Gastroesophageal sphincter (tissue), 4 donors: ENCODE measurements at places on chromosomes 1 and 21.

DNA sequence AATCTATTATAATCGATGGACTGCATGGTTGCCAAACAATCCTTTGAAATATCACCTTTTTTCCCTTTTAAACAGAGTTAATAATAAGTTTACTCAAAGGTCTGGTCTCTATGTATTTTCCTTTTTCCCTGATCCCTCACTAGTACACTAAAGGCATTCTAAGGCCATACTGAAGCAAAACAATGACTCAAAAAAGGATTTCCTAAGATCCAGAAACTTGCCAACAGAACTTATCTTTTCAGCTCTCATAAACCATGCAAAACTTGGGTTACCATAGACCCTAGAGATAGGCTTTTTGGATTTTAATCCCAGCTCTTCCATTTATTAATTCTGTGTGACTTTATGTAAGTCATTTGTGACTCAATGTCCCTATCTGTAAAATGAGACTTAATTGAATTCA lies 77.1 kb downstream of the IFI44 start:
- no peak overlapping the region for H3K27ac ChIP-seq
- no peak overlapping the region for H3K4me3 ChIP-seq
- H3K27me3 ChIP-seq = no peaks in the 10 kb centered on the region
- no peak for ATAC-seq
- no peaks in the 10 kb centered on the region for H3K36me3 ChIP-seq

- no peaks in the 10 kb centered on the region for H3K36me3 ChIP-seq
- H3K4me1 ChIP-seq = no peaks in the 10 kb centered on the region
Observed at GRCh38 chr1:63693944-63694571, 79.8 kb upstream of the ROR1 start.

- ATAC-seq = no peak
- no peaks in the 10 kb centered on the region for H3K4me1 ChIP-seq
- H3K4me3 ChIP-seq = no peak overlapping the region
- no peaks in the 10 kb centered on the region for H3K36me3 ChIP-seq
- no peak overlapping the region for H3K27ac ChIP-seq
Observed at GRCh38 chr21:41831453-41831831, 47.7 kb downstream of the PRDM15 start.

DNA sequence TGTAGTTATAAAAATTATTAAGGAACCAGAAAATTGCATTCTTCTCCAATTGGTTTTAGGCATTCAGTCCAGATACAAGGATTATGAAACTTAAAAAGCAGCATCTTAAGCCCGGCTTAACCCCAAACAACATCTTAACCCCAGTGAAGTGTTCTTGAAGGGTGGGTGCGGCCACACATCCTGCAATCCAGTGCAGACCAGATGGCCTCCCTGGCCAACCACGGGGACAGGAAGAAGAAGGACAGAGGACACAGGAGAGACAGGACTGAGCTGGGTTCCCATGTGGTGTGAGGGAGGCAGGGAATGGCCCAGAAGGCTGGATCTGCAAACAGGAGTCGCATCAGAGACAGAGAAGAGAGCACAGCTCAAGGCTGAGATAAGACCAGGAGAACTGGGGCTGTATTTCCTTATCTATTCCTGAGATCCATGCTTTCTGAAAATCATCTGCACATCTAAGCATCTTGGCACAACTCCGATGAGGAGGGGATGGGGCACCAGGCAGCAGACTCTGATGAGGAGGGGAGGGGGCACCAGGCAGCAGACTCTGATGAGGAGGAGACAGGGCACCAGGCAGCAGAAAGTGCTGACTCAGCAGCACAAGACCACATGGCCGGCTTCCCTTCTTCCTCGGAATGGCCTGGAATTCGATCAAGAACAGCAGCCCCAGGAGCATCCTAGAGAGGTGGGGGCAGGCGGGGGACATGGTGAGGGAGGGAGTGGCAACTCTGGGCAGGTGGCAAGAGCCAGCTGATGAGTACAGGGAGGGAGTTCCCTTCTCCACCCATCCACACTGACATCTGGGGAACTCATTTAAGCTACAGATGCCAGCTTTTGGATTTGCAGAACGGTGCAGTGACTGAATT lies 26.6 kb downstream of the ABCG1 start:
- H3K36me3 ChIP-seq = no peaks in the 10 kb centered on the region
- H3K27ac ChIP-seq = no peak overlapping the region
- H3K27me3 ChIP-seq = no peaks in the 10 kb centered on the region
